ENCODE measurements at places on chromosomes 5 and 9.
A peak's percentile ranks its signal among the peaks of the same experiment; 100 is the strongest.

GRCh38 chr5:124343451-124343867, 403.0 kb downstream of the ZNF608 start:
- DNase-seq = no peak

DNA sequence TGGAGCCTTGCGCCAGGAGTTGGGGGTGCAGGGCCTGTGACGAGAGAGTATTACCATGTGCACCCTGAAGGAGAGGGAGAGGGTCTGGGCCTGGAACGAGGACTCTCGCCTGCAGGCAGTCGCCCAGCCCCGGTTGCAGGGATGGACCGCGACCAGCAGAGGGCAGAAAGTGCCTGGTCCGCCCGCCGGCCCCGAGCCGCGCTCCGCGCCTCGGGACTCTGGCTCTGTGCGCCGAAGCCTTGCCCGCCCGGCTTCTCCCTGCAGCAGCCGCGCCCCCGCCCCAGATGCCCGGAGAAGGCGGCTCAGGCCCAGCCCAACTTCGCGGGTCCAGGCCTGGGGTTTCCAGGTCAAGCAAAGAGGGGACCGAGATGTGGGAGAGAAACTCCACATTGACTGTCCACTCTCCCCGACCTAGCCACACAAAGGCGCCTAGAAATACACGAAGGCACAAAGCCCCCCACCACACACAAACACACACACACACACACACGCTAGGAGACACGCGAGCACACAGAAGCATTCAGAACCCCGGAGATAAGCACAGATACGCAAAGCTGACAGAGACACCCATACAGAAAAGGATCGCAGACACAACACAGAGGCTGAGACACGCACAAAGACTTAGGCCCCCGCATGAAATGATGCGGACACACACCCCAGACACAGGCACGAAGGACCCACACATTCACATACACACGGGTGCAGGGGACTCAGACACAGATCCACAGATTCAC, 2.0 kb upstream of the LMX1B start:
- DNase-seq = peak; percentile 27

- no peak for DNase-seq
Measured at GRCh38 chr9:88319936-88320747, 68.1 kb upstream of the SPIN1 start.

DNA sequence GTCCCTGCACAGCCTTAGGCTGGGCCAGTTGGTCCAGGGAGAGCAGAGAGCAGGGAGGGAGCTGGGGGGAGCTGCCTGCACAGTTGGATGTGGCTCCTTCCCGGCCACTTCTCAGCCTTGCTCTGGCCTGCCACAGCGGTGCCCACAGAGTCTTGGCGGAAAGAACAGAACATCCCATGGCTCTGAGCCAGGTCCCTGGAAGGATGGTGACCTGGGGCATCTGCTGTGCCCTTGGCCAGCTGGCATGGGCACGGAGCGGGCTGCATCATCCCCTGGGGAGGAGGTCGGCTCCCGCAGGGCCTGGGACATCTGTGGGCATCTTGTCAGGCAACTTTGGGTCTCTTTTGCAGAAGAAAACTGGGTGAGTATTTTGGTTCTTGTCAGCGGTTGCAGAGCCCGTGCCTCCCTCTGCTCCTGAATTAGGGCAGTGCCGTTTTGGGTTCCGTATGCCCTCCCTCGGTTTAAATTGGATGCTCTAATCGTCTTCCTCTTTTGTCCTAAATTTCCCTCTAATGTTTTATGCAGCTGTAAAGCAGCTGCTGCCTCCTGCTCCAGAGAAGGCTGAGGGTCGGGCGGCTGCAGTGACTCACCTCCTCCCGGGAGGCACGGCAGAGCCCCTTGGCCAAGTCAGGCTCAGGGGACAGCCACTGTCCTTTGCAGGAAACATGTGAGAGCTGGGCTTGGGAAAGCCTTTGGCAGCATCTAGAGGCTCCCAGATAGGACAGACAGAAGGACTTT, 10.5 kb upstream of the NACC2 start:
- DNase-seq = peak; percentile 61

DNA sequence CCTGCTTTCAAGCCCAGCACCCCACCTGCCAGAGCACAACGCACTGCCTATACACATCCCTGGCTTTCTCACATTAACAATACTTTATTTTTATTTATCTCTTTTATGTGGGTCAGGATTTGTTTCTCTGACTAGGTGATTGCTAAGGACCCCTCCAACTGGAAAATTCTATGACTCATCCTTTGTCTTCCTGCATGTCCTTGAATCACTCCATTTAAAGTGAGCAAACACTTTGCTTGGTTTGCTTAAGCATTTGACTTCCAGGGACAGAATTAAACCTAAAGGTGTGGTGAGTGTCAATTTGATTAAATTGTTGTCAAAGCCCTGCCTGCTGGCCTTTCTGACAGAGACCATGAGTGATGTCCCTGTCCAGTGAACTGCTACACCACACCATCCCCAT, 536.5 kb upstream of the BRINP1 start:
- DNase-seq = no peak

GRCh38 chr9:120842685-120843485, at the start of gene PSMD5:
PSMD5 (minus strand) TSS chr9:120842922; CDS start chr9:120842909, 13 bp downstream.
- peak; percentile 99 for DNase-seq

GRCh38 chr5:54646356-54647101, 129.0 kb downstream of the SNX18 start:
- DNase-seq = peak; percentile 55

DNA sequence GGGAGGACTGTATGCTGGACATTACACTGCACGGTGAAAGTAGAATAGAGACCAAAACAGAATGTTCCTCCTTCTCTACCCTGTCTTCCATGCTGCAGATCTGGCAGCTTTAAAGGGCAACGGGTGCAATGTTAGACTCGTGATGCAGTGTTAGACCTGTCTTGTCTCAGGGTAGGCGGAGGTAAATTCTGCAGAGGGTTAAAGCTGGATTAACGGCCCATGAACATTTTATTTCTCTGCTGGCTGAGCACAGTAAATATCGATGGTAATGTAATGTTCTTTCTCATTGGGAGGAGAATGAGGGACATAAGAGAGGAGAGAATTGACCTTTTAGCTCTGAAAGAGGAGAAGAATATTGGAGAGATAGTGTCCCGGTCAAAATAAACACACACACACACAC, 178.9 kb downstream of the NMUR2 start:
- DNase-seq = no peak

GRCh38 chr9:131347376-131348020, 46.4 kb upstream of the PRRC2B start:
- DNase-seq = no peak

DNA sequence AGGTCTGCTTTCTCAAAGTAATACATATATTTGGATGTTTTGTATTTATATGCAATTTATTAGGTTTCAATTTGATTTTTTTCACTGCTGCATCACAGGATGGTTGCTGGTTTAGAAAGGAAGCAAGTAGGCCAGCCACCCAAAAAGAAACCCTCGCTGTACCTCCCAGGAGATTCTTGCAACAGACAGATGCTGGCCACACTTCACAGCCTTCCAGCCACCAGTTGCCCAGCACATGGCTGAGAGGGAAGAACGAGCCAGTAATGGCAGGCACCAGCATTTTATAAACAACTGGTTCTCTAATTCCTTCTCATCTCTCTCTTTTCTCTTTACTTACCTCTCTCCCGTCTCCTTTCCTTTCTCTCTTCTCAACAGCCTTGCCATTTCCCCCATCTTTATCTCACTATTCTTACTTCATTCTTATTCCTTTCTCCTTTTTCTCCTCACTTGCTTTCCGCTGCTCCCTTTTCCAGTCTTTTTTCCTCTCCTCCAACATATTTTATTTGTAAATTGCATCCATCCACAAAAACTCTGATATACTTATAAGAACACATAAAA, 38.9 kb downstream of the EFNA5 start:
- DNase-seq = no peak

- DNase-seq = peak; percentile 61
Measured at GRCh38 chr5:68746643-68747420, 347.0 kb upstream of the SLC30A5 start.

DNA sequence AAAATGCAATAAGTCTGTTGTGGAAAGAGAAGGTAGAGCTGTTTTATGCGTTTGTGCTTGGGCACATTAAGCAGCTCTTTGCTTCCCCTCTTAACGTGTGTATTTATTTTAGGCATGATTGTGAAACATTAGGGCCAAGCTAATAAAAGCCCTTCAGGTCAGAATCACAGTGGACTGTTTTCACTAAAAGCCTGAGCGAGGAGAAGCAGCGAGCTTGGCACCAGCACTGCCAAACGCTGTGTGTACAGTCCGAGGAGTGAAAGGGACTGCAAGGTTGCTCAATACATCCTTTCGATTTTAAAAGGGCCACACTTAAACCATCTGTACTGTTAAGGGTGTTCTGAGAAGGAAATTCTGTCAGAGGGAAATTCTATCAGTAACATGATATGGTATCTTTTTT, 107.2 kb upstream of the CKMT2 start:
- DNase-seq = no peak

DNA sequence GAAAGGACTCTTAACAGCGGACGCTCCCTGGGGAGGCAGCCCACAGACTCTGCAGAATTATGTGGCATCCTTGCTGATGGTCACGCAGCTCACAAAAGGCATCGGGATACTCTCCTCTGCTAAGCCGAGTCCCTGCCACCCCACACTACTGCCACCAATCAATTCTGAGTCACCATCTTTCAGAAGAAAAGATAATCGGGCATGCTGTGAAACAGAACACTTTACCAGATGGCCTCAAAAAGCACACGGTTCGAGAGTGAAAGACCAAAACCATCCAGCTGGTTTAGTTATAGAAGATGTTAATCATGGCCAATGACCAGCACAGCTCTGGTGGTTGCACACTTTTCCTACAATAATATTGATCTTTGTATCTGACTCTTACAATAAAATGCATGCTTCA, 136.3 kb downstream of the MYO10 start:
- no peak for DNase-seq

DNA sequence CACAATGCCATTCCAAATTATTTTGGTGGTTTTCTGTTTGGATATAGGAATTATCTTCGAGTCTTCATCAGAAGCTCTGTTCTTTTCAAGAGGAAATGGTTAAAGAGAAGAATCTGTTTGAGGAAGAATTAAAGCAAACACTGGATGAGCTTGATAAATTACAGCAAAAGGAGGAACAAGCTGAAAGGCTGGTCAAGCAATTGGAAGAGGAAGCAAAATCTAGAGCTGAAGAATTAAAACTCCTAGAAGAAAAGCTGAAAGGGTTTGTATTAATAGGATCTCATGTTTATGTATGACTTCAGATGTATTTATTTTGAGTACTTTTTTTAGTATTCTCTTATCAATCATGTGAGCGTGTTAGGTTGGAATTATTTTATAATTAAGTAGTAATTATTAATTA, 15.0 kb downstream of the HMMR start:
- DNase-seq = no peak

GRCh38 chr5:151222790-151223446, 974 bp downstream of the CCDC69 start:
- DNase-seq = no peak

DNA sequence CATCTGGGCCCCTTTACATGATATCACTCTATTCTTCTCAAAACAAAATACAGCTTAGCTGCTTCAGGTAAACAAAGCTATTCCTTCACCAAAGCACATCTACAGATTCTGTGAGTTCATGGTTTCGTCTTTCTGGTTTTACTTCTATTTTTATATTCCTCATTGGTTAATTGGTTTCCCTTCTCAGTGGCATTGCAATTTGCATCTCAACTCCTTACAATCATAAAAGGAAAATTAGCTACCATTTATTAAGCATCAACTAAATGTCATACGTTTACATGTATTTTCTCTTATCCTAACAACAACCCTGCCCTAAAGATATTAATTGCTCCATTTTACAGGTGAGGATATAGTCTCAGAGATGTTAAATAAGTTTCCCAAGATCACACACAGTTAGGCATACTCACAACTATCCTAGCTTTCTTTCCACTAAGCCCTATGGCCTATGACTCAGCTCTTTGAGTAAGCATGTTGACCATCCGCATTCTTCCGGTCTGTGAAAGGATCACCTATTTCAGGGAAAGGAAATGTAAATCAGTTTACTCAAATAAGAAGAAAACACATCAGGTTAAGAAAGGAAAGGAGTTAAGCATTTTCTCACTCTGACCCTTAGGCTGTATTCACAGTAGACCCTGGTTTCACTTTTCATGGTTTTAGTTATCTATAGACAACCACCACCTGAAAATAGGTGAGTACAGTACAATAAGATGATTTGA, 146.1 kb downstream of the CAAP1 start:
- no peak for DNase-seq

- no peak for DNase-seq
Measured at GRCh38 chr5:6553972-6554371, 78.9 kb downstream of the NSUN2 start.

DNA sequence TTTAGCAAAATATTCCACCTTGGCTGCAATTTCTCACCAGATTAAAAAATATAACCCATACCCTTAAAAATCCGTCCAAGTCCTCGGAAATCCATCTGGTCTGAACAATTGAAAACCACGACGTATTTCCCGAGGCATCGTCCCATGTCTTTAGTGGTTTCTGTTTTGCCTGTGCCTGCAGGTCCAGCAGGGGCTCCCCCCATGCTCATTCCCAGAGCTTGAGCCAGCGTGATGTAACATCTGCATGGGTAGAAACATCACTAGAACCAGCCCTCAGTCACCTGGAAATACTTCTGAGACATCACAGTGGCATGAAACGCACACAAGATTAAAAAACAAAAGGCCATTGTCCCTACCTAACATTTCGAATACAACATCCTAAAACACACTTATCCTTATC, 114.0 kb downstream of the DNAH5 start:
- DNase-seq = no peak

DNA sequence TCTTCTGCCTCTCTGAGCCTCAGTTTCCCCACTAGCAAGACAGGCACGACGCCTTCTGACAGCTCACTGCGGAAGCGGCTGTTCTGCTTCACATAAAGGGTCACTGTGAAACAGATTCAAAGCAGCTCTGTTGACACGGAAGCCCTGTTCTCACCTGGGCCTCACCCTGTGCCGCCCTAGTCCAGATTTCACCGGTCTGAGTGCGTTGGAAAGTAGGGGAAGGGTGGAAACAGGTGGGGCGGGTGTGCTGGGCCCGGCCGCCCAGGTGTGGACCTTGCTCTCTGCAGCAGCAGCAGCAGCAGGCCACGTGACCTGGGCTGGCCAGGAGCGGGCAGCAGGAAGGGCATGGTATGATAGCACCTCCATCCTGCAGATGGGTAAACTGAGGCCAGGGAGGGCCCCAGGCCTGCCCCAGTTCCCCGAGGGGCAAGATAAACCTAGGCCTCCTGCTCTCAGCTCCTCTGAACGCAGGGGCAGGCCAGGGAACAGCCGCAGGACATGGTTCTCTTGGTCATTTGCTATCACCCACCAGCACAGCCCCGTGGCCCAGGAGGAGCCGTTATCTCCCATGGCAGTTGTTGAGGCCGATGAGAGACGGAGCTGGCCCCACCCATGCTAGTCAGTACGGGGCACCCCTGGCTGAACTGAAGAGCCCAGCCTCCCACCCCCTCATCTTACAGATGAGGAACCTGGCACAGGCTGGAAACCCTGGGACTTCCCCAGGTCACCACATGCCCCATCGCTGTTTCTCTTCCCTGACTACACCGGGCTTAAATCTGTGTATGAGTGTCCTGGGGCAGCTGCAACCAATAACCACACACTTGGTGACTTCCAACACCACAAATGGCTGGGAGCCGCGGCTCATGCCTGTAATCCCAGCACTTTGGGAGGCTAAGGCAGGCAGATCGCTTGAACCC, 12.1 kb downstream of the PTGES2 start:
- no peak for DNase-seq

- no peak for DNase-seq
Measured at GRCh38 chr9:108874058-108874788, 12.2 kb downstream of the ACTL7A start.

GRCh38 chr5:168404365-168404764, 81.9 kb upstream of the RARS1 start:
- DNase-seq = no peak

GRCh38 chr5:138336952-138337684, 948 bp upstream of the FAM53C start:
- DNase-seq = peak; percentile 79

- DNase-seq = no peak
Measured at GRCh38 chr9:112252194-112252593, 77.1 kb upstream of the SUSD1 start.
